Stimulated activated CD8-positive, alpha-beta memory T cell treated with anti-CD3 and anti-CD28 coated beads, Interleukin-7, amount 100 ng/mL, for 1 hour (primary cell): ENCODE measurements at places on chromosomes 13 and 19.
A peak's percentile ranks its signal among the peaks of the same experiment; 100 is the strongest.

DNA sequence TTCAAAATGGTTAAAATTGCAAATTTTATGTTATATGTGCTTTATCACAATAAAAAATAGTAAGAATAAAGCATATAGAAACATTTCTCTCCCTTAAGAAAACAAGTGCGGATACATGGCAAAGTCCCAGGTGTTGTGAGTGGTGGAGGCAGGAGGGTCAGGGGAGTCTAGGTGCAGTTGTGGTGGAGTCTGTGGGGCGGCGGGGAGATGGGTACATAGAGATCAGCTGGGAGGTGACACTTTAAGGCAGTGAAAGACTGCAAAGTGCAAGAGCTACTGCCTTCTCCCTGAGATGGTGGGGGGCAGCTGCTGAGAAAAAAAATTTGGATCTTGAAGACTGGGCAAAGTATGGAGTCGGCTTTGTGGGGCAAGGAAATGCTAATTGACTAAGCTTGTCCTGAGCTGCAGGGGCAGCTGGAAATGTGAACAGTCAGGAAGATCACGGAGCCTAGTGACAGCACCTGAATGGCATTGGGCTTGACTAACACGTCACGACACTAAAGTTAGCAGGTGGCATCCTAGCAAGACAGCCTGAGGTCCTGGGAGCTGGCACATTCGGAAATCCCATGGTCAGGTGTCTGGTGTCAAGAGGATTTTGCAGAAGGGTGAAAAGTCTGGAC is 72.9 kb upstream of the IRS2 start:
- no peak for DNase-seq

GRCh38 chr19:45971260-45971902 is 2.3 kb downstream of the NOVA2 start:
- DNase-seq: no peak

DNA sequence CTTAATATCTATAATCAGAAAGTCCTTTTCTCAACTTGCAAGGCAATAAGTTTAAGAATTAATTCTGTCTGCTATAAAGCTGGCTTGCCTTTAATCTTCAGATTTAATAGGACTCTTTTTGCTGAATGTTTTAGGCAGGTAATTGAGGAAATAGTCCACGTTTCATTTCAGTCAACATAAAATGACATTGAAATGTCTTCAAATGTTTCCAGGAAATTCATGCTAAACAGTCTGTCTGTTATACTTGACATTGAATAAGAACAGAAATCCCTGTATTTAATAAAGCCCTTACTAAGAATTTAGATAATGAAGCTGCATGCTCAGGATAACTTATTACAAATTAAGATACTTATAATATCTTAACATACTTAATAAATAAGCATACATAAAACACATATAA is 84.2 kb downstream of the PCDH9 start:
- no peak for DNase-seq

DNA sequence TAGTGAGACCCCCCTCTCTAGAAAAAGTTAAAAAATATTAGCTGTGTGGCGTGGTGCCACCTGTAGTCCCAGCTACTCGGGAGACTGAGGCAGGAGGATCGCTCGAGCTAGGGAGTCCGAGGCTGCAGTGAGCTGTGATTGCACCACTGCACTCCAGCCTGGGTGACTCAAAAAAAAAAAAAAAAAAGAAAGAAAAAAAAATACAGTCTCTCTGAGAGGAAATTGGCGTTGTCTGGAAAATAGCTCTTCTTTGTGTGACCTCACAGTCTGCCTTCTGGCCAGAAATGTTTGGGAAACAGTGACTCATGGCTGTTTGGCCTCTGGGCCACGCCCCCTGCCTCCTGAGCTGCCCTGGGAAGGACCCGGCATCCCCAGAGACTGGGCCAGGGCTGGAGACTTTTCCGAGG is 10.7 kb downstream of the MARCHF2 start:
- no peak for DNase-seq

DNA sequence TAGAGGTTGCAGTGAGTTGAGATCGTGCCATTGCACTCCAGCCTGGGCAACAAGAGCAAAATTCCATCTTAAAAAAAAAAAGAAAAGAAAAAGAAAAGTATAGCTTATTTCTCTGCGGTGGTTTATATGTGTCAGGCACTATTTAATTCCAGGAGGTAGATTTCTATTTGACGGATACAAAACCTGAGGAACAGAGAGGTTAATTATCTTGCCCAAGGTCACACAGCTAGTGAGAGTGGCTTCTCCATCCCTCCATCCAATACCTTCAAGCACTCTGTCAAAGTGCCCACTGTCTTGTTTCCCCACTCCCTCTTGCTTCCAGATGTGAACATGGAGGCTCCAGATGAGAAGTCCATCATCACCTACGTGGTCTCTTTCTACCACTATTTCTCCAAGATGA is 34.8 kb downstream of the SPTBN4 start:
- no peak for DNase-seq

DNA sequence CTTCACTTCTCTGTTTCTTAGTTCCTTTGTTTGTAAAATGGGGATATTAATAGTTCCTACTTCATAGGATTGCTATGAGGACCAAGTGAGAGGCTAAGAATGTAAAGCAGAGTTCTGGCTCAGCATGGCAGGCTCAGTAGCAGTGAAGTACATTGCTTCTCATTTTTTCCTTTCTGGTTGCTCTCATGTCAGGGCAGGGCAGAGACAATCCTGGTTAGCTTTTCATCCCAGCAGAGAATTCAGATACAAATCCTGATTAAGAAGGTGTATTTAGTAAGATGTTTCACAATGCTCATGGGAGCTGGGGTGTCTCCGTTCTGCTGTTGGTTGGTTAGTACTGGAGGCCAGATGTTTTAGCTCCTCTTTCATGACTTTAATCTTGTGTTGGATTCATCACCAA is 42.9 kb downstream of the WASF3 start:
- no peak for DNase-seq

- no peak for DNase-seq
Observed at GRCh38 chr19:17931532-17932191, 1.2 kb upstream of the CCDC124 start.

GRCh38 chr19:55212447-55212846 is 3.1 kb upstream of the PTPRH start:
- no peak for DNase-seq

DNA sequence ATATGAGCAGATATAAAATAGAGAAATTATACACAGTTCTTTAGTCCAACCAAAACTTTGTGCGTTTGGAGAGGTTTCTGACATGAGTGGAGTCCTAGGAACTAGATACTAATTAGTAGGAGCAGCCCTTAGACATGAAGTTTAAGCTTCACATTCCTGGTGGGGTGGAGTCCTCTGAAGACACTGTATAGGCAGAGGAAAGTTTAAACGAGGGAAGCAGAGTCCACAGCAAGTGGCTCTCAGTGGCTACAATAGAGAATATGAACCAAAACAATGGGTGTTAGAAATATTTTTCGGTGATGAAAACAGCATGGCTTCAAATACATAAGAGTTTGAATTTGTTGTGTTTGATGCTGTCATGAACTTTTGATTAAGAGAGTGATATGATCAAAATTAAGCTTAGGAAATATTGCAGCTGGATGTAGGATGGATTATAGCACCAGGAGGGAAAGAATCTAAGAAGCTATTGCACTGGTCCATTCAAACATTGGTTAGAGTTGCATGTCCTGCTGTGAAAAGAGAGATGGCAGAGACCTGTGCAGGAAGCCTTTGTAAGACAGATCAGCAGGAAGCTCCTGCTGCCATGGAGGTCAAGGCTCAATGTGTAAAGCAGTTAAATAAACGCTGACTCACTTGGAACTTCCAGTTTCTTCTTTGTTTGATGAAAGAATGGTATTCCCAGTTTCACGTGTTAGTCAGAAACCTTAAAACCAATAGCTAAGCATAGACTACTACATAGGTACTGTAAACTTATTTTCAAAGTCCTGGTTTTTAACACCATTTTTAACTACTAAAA is 175.2 kb downstream of the TDRD3 start:
- no peak for DNase-seq

DNA sequence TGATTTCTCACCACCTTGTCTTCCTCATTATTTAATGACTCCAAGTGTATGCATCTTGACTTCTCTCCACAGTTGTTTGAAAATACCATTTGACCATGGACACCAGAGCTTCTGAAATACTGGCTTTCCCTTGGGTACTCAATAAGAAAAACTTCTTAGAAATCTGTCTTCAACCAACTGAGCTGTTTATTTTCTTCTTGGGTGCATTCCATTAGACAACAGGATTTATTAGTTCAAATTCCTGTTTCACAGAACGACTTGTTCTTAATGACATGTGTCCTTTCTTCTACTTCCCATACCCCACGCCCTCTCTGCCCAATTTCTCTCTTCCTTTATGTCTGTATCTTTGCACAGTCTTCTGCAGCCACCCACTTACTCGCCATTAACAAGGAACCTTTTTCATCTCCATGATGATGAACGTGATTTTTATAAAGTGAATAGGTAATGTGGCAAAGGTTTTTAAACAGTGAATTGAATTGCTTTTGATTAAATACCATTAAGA is 11.3 kb upstream of the ITM2B start:
- no peak for DNase-seq

GRCh38 chr13:33610438-33611120 is 207.4 kb upstream of the RFC3 start:
- DNase-seq: peak; percentile 1

GRCh38 chr19:49315111-49315510 is 9.9 kb downstream of the SLC6A16 start:
- no peak for DNase-seq

DNA sequence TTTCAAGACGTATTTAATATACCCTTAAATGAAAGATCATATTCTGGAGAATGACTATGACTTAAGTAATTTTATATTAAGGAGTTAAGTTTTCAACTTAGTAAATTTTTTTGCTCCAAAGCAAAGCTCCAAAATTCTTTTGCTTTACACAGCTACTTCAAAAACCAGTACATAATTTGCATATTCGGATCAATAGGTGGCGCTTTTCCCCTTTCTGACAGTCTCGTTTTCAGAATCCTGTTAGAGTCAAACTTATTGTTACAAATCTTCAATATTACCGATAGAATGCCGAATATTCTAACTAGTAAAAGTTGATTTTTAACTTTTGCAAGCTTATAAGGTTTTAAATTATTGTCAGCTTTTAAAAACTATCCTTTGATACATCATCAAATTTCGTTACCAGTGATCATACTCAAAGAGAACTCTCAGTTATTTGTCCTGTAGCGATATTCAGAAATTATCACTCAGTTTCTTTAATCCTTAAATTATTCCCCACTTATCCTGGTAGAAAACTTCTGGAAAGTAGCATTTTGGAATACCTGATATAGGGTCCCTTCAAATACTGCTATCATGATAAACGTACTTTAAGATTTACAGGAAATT is 852.7 kb upstream of the KLHL1 start:
- DNase-seq: no peak

DNA sequence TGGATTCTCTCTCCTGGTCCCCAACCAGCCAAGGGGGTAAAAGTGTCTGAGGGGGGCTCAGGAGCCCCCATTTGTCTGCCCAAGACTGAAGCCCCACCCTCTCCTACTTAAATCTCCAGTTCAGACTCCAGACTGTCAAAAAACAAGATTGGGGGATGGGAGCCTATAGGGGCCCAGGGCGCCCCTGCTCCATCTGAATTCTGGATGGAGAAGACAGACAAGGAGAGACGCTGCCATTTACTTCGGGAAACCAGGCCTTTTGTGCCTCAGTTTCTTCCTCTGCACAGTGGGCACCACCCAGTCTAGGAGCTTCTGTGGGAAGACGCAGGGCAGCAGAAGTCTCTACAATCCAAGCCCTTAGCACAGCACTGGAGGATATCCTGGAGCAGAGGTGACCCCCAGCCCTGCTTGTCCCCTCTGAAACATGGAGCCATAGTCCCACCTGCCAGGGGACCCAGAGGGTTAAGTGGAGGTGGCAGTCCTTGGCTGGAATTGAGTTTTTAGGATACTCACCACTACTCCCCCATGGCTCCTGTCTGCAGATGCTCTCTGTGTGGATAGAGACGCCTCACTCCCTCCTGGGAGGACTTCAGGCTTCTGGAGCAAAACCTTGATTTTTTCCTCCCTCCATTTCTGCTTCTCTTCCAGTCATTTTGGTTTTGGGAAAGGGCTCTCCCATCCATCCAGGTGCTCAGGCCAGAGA is 1.7 kb upstream of the CRLF1 start:
- DNase-seq: no peak

DNA sequence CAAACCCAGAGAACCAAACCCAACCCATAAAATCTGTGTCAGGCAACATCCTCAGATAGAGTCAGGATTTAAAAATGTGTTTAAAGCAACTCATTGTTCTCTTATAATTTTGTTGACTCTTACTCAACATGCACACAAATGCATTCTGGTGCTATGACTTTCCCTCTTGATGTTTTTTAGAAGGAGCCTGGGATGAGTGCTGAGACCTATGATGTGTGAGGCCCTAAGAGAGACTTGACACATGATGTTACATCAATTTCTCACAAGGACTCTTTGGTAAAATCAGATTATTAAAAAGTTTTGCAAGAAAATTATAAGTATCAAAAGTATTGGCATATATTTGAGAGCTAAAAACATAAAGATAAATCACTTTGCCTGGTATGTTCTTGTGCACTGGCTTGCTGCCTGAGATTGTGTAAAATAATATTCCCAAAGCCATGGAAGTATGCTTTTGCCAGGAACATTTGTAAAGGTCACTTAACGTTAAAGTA is 173.9 kb downstream of the DCLK1 start:
- no peak for DNase-seq

GRCh38 chr13:27309967-27310598 is 39.5 kb downstream of the RASL11A start:
- DNase-seq: no peak

DNA sequence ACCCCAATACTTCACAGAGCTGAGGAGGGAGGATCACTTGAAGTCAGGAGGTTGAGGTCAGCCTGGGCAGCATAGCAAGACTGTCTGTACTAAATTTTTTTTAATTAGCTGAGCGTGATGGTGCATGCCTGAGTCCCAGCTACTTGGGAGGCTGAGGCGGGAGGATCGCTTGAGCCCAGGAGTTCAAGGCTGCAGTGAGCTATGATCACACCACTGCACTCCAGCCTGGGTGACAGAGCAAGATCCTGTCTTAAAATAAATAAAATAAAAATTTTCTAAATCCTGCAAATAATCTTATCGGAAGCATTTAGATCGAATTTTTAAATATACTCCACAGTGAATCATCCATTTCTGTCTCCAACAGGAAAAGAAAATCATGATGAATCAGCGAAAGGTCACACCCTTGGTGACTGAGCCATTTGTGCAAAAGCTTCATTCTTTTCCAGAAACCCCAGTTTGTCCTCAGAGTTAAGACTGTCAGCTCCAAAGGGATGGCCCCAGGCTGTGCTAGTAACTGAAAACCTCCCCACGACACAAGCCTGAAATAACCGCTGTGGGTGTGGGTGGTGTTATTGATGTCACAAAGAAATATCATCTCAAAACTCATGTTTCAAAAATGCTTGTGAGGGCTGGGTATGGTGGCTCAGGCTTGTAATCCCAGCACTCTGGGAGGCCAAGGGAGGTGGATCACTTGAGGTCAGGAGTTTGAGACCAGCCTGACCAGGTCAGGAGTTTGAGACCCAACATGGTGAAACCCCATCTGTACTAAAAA is 167.6 kb downstream of the PTPRS start:
- DNase-seq: no peak

- no peak for DNase-seq
Observed at GRCh38 chr19:17557466-17557865, 2.0 kb downstream of the COLGALT1 start.

GRCh38 chr19:35773020-35773806 is 2.2 kb upstream of the ARHGAP33 start:
- DNase-seq: no peak
